ENCODE measurements at places on chromosomes 12 and 14. TPM values are rescaled to one million over a fixed set of nuclear protein-coding genes. Genes with fewer than 3 reads are reported as not detected.

The CLEC4C gene
- total RNA-seq = not detected

The SAV1 gene
- 13.9 TPM for total RNA-seq

The TESPA1 gene
- total RNA-seq = 80.6 TPM

The INHBC gene
- total RNA-seq = 0.11 TPM
